HFF-Myc (cell line): ENCODE measurements at places on chromosomes 5 and 9.
A peak's percentile ranks its signal among the peaks of the same experiment; 100 is the strongest.

GRCh38 chr5:67149951-67150523, 46.6 kb downstream of the CD180 start:
- no peak for DNase-seq

DNA sequence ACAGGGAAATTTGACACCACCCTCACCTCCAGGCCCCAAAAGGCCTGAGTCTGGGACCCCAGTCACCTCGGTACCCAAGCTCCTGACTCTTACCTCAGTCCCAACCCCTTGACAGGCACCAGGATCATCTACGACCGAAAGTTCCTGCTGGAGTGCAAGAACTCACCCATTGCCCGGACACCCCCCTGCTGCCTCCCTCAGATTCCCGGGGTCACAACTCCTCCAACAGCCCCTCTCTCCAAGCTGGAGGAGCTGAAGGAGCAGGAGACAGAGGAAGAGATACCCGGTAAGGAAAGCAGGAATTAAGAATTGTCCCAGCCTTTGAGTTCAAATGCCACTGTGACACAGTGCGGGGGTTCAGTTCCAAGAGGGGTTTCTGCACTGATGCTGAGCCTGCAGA, 1.3 kb downstream of the EIF4EBP3 start:
- no peak for DNase-seq

GRCh38 chr5:16043349-16043965, 136.1 kb downstream of the MARCHF11 start:
- DNase-seq: no peak

DNA sequence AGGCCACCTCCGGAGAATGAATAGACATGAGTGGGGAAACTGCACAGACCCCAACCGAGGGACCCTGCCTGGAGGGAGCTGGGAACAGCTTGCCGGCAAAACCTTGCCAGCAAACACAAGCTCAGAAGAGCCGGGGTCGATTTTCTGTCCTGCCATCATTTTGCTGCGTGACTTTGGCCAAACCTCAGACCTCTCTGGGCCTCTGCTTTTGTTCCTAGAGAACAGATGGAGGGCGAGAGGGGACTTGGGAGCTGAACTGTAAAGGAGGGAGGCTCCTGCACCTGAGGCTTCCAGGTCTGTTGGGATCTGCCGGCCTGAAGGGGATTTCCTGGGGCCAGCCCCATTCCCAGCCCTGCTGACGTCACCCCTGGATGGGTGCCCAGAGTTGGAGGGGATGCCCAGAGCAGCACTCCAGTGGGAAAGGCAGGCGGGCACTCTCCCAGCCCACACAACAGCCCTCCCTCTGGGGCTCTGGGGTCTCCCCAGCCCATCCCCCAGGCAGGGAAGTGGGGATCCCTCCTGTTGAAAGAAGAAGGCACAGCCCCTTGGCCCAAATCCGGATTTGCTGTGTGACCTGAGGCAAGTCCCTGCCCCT, 40.4 kb upstream of the SYNPO start:
- DNase-seq: peak; percentile 46

DNA sequence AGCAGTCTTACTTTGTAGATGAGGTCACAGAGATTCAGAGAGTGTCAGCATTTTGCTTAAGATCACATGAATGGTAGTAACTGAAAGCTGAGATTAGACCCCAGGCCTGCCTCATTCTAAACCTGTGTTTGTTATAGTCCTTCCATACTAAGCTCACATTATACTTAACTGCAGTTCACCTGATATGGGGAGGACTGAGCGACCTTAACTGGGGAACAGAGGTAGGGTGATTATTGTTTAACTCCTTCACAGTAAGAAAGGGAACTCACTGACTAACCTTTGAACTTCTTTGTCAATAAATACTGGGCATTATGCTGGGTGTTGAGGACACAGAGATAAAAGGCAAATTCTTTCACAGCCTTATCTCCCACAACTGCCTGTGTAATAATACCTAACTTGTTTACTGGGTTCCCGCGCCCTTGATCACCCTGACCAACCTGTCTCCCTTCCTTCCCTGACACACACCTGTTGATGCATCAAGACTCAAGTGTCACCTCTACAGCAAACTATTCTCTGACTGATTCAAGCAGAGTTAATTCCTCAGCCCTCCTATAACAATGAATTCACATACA, 27.2 kb downstream of the DEPDC1B start:
- DNase-seq: no peak

DNA sequence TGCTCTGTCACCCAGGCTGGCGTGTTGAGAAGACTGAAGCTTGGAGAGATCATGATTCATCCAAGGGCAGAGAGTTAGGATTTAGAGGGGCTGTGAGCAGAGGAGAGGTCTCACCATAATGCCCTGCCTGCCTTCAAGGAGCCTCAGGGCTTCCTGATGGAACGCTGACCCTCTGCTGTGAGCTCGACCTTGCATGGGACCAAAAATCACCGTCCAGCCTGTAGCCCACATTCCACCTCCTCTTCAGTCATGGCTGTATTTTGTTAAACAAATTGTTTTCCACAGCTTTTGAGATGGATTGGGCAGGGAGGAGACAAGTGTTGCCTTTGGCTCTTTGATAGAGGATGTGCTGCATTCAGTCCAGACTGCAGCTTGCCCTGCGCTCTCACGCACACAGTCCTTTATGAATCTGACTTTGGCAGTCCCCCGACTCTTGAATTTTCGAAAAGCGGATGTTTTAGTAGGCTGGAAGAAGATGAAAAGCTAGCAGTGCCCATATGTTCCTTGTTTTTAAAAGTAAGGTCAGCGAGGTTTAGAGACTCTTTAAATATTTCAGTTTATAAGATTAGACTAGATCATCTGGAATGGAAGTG, 79.5 kb downstream of the MVB12B start:
- peak; percentile 32 for DNase-seq

DNA sequence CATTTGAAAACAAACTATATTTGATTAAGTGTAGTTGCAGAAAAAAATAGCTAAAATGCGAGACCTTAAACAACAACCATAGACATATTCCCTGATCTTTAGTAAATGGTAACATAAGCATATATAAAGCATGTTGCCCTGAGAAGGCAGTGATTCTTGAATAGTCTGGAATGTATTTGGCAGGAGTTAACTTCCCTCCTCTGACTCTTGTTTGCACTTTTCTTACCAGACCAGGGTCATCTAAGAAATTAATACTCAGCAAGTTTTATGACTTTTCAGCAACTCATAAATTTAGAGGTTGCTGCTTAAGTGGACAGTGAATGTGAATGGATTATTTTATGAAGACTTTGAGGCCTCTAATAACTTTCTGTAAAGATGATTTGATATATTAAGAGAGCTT, 55.3 kb upstream of the NUDT12 start:
- no peak for DNase-seq

DNA sequence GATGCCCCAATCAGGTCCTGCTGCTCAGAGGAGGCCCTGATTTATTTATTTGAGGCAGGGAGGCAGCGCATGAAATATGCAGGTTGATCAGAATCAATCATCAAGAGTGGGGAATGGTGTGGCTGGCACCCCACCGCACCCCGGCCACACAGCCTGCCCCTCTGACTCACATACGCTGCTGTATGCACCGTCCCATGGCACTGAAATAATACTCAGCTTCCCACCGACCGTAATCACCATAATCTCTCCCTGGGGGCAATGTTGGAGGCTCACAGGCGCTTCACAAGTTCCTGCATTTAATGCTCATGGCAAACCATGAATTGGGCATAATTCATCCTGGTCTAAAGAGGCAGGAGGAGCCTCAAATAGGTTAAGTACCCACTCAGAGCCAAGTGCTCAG, 141.2 kb upstream of the TBC1D2 start:
- DNase-seq: no peak

- DNase-seq: no peak
These were observed 22.6 kb downstream of the ANKS6 start for GRCh38 chr9:98773721-98774120.

- DNase-seq: peak; percentile 37
These were observed 16.2 kb downstream of the GPR21 start for GRCh38 chr9:123049589-123050222.

GRCh38 chr9:113962396-113962795, 86.3 kb downstream of the ZNF618 start:
- DNase-seq: no peak

- DNase-seq: no peak
These were observed 15.7 kb downstream of the KIAA1958 start for GRCh38 chr9:112502175-112502946.

GRCh38 chr5:71910741-71911140, 191.7 kb downstream of the CARTPT start:
- no peak for DNase-seq

- DNase-seq: no peak
These were observed 86.7 kb downstream of the CAMSAP1 start for GRCh38 chr9:135820661-135821060.

DNA sequence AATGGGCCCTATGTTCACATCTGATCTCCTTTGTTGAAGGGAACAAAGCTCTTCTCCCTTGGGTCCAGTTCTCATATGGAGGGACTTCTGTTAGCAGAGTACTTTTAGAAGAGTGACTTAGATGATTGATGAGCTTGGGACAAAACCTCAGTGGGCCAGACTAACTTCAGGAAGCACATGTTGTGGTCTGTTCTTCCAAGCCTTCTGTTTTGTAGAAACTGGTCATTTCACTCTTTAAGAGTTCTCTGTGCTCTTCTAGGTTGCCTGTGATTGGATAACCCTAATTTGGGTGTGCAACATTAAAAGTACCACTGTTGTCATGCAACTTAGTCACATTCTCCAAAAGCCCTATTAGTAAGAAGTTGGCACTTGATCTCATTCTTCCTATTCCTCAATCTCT, 183.5 kb upstream of the ACO1 start:
- DNase-seq: no peak

GRCh38 chr5:102901424-102902134, 146.5 kb downstream of the PAM start:
- DNase-seq: no peak

GRCh38 chr5:167827766-167828165, 463.7 kb upstream of the WWC1 start:
- DNase-seq: no peak

DNA sequence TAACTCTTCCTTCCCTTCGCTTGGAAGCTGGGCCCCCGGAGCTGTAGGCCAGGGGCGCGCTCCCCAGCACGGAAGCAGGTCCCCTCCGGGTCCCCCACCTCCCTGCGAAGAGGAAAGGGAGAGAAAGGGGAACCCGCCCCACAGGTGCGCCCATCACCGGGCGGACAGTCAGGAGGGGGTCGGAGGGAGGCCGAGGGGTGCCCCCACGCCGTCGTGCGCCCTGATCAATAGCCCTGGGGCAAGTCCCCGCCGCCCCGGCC, 793 bp downstream of the AGPAT2 start:
- DNase-seq: no peak

DNA sequence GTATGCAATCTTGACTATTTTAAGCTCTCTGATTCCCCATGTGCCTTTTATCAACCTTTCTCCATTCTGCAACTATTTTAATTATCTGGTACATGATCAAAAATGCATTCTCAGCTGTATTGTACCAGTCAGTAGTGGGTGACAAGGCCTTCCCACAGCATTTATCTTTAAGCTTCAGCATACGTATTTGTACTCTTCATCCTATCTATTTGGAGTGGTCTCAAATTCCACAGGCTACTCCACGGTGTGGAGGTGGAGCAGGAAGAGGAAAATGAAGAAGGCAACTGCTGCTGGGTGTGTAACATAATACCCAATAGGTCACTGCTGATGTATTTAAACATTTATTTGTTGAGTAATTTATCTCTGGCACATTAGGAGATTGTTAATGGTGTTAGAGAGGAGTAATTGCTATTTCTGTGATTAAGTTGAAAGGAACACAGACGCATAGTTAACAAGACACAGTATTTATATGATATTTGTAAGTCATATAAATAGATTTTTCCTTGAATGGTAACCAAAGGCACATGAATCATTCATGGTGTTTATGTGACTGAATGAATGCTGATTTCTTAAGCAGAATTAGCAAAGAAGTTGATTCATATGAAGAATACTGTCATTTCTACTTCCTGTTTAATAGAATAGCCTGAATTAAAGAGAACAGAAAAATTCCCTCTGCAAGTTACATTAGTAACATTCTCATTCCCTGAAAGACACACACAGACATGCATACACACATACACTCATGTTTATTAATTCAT, 153.8 kb upstream of the NR3C1 start:
- DNase-seq: no peak

- no peak for DNase-seq
These were observed 37.5 kb downstream of the GSN start for GRCh38 chr9:121305269-121305994.

- DNase-seq: no peak
These were observed 32.3 kb upstream of the CEP72 start for GRCh38 chr5:579746-580366.

GRCh38 chr9:81370096-81370495, 319.3 kb downstream of the TLE1 start:
- no peak for DNase-seq

DNA sequence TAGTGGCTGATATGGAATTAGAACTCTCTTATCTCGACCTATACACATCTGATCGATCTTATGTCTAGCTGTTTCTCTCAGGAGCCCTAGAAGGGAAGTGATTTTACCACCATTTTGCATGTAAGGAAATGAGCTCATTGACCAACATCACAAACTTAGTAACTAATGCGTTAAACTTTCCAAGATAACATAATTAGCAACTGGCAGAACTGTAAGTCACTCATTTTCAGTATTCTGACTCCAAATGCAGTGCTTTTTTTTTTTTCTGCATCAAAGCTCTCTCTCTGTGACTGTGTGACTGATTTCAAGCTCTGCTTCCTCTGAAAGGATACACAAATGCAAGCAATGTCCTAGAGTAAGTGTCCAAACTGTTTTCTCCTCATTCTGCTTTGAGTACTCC, 68.1 kb upstream of the FBXL7 start:
- no peak for DNase-seq

DNA sequence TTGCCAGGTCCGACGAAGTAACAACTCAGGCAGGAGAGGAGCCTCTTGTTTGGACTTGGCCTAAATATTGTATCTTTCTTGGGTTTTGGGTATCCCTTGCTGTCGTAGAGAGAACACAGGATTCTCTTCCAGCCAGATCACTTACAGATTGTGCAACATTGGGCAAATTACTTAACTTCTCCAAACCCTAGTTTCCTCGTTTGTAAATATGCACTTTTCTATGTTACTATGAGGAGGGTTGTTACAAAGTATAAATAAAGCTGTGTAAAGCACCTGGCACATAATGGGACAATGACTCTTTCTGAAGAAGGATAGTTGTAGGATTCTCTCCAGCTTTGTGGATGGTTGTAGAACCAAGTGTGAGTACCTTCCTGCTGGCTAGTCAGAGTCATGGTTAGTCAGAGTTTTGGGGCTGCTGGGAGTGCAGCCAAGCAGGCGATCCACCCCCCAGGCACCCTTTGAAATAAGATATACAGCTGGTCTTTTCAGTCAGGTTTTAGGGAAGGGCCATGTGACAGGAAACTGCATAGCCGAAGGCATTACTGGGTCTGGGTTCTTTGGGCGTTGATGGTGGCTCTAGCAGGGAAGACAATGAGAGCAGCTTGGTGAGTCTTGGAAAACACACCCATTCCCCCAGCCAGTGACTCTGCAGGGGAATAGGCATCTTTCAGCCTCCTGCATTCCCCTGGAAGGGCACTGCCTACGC, 49.9 kb upstream of the GDNF start:
- DNase-seq: peak; percentile 67

DNA sequence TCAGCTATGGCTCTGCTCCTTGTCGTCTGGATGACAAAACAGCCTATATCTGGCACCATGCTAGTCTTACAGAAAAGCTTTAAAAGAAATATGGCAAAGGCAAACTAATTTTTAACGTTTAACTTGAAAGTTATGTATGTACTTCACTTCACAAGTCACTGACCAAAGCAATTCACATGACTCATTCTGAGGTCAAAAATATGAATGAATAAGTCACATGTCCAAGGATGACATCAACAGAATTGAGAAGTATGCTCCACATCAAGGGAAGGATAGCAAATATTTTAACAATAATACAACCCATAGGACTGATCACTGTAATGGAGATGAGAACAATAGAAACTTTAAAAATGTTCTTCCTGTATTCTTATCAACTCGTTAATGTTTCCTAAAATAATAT, 1072.6 kb upstream of the NUDT12 start:
- DNase-seq: no peak
